ENCODE measurements at places on chromosomes 3 and 15.

- DNase-seq, result no peak
Measured at GRCh38 chr3:27485866-27486265, 1.7 kb upstream of the SLC4A7 start.

GRCh38 chr3:134388788-134389485 lies 14.7 kb upstream of the AMOTL2 start:
- no peak for DNase-seq

- no peak for DNase-seq
Measured at GRCh38 chr15:61892140-61892539, 168.1 kb downstream of the VPS13C start.

DNA sequence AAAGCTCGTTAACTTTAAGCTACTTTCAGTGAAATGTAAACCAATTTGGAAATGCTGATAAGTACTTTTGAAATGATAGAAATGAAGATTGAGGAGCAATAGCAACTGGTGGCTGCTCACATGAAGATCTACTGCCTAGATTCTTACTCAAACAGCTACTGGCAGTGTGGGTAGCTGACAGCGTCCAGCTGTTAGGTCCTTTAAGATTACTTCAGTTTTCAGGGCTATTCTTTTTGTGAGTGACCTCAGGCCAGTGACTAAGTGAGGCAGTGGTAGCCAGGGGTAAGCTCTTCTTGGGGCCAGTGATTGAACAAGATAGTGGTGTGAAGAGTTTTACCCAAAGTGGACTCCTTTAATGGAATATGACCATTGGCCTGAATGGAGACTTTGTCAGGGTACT lies 41.3 kb downstream of the NECTIN3 start:
- no peak for DNase-seq

GRCh38 chr15:74369084-74369745 lies 1.8 kb upstream of the CYP11A1 start:
- DNase-seq, result no peak

- DNase-seq, result no peak
Measured at GRCh38 chr3:13811614-13812013, 68.3 kb downstream of the WNT7A start.

GRCh38 chr3:134330883-134331810 lies 43.1 kb downstream of the AMOTL2 start:
- no peak for DNase-seq

DNA sequence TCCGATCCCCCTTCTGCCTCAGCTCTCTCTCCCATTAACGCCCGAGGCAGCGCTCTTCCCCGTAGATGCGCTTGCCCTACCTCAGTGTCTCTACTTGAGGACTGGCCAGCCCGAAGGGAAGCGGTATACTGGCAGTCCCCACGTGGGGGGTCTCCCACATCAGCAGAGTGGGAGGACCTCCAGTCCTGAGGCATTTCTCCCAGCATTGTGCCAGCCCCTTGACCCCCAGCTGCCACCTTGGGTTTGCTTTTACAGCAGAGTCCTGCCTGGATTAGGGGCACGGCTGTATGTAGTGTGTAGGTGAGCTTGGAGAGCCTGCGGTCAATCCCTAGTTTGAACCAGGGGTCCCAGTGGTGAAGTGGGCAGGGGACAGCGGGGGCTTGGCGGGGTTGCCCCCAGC lies 767 bp downstream of the SEMA3F start:
- no peak for DNase-seq

DNA sequence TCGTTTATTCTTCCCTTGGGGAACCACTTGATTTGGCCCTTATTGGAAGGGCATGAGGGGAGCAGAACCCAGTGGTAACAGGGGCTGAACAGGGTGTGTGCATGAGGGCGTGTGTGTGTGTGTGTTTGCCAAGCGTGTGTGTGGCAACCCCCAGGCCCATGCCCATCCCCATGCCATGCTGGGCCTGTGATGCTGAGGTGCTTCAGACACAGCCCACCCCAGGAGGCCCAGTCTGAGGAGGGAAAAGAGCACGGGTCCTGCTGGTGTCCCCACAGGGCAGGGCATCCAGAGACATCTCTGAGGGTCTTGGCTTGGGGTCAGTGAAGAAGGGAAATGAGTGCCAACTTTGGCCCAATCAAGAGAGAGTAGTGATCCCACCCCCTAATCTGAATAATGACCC lies 71.6 kb downstream of the RASGRF1 start:
- no peak for DNase-seq

DNA sequence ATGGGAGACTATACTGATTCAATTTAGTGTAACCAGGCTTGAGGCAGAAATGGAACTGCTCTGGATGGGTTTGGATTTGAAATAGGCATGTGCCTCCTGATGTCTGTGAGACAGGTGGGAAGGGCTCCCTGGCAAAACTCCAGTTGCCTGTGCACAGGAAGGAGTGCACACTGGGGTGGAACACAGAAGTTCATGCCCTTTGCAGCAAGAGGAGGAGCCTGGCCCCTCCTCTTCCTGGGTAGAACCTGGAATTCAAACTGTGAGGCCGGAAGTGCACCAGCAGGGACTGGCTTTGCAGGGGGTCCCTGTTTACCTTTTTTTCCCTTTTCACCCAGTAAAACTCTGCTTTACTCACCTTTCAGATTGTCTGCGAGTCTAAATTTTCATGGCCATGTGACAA lies 99.9 kb downstream of the GMPS start:
- DNase-seq, result no peak

GRCh38 chr3:156483961-156484787 lies 70.7 kb downstream of the SSR3 start:
- peak; percentile 21 for DNase-seq

DNA sequence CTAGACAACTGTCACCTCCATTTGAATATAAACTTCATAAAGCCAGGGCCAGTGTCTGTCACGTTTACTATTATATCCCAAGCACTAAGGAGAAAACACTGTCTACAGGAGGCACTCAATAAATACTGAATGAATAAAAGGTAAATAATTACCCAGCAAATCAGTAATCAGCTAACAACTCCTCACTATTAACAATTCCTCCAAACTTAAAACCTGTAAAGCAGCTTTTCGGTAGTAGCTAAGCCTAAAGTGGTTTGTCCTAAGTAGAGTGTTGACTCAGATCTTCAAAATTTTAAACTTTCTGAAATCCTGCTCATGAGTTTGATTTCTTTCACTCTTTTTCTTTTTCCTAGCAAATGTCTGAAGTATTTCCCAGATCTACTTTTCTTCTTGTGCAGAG lies 39.9 kb downstream of the C3orf80 start:
- no peak for DNase-seq

GRCh38 chr3:179189759-179190158 lies 41.6 kb downstream of the PIK3CA start:
- DNase-seq, result no peak

- no peak for DNase-seq
Measured at GRCh38 chr15:88992216-88992615, 79.0 kb upstream of the MFGE8 start.

DNA sequence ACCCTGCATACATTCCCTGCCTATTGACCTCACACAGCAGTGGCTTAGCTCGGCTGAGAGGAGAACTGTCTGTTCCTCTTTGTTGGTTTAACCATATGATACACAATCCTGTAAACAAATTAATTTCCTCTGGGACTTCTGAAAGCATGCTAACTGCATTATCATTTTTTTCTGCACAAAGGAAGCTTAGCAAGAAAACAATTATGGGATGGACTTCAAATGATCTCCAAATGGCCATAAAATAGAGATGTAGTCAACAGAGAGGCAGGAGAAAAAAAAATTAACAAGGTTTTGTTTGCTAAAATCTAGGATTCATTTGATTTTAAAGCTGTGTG lies 14.4 kb upstream of the TMC3 start:
- DNase-seq, result no peak

GRCh38 chr3:122982216-122983185 lies 45.1 kb downstream of the SEMA5B start:
- DNase-seq, result no peak

DNA sequence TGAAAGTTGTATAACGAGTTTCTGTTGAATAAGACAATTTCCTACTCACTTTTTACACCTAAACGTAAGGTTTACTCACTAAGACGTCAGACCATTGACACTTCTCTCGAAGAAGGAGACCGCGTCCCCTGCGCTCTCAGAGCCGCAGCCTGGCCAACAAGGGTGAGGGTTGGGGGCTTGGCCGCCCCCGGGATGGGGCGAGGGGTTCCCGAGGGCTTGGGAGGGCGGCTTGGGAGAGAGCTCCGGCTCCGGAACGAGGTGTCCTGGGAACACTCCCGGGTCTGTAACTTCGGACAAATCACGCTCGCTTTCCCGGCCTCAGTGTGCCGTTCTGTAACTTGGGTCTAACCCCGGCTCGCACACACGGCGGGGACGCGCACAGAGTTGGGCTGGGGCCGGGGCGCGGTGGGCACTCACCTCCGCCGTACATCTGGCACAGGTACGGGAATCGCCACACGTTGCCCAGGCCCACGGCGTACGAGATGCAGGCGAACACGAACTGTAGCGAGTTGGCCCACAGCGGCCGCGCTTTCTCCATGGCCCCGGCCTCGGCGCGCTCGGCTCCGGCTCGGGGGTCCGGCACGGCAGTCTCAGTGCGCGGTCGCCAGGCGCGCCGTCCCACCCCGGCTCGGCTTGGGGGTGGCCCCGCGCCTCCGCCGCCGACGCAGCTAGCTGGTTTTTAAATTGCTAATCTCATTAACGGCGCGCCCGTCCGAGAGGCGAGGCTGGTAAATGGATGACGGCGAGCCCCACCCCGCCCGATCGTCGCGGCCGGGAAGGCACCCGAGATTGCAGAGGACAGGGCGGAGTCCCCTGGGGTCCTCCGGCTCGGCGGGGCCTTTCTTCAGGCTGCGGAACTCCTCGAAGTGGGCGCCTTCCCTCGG lies at the start of gene SLC6A20:
SLC6A20 (minus strand) TSS at position 655 of the 884 bp plus-strand sequence; CDS start at position 538, 117 bp downstream.
- peak; percentile 51 for DNase-seq

DNA sequence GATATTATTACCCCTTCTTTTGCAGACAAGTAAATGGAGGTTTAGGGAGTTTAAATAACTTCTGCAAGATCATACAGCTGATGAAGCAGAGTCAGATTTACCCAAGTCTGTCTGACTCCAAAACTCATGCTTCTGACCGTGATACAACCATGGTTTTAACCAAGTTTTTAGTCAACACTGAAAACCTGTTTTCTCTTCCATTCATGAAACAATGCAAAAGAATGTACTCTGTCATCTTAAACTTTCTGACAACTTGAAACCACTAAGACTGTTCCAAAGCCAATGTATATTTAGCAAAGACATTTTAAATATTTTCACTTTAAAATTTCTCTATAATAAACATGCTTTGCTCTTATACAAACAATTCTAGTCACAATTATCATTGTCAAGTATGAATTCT lies 77.0 kb upstream of the RBMS3 start:
- no peak for DNase-seq

- no peak for DNase-seq
Measured at GRCh38 chr3:84724877-84725276, 233.9 kb upstream of the CADM2 start.

DNA sequence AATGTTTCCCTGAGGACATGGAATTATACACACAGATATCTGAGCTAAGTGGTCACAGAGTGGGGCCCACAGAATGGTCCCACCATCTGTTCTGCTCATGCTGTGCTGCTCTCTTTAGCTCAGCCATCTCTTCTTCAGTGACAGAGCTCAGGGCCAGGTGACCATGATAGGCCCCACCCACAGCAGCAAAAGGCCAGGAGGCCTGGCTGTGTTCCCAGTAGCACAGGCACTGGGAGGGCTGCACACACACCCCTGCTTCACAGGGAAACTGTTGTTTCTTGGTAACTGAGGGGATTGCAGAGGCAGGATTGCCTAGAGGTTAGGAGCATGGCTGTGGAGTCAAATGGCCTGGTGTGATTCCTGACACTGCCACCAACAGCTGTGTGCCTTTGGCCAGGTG lies 4.8 kb upstream of the FBXW12 start:
- DNase-seq, result no peak

GRCh38 chr15:101407439-101407838 lies 82.1 kb downstream of the PCSK6 start:
- DNase-seq, result peak; percentile 71

DNA sequence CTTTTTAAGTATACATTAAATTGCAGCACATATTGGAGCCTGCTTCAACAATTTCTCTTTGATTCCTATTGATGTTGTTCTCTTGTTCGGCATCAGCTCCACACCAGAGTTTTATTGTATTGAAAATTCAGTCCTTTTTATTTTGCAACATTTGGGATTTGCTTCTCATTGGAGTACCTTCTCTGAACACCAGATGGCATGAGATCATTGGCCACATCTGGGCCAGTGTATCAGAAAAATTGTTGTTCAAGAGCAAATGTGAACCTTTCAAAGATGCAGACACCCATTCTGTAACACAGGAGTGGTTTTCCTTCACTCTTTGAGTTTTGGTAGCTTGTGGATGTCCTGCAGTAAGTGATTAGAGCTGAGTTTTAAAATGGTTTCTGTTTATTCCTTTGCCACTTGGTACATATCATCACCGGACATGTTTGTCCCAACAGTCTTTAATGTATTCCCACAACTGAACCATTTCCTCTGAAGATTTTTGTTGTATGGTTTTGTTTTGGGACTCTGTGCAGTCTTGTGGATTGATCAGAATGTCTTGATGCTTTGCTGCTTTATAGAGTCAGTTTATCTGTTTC lies 96.1 kb downstream of the MCTP2 start:
- DNase-seq, result peak; percentile 23

DNA sequence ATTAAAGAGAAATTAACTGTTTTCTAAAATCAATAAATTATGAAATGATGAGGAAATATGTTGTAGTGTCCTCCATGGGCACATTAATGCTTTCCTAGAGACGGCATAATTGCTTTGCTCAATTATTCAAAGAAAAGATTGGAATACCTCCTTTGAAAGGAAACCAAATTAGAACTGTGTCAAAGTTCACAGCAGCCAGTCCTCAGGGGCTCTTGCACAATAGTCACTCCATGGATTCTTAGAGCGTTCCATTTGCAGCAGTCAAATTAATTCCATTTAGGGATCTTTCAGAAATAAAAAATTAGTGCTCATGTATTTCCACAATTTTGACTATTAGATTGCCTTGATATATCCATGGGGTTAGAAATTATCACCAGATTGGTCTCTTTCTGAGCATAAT lies 841.6 kb upstream of the DPPA4 start:
- no peak for DNase-seq

- no peak for DNase-seq
Measured at GRCh38 chr3:28239108-28239507, 2.3 kb upstream of the CMC1 start.

GRCh38 chr3:159038405-159038804 lies 236.6 kb downstream of the MFSD1 start:
- DNase-seq, result no peak

- peak; percentile 55 for DNase-seq
Measured at GRCh38 chr3:112043621-112044201, 9.2 kb downstream of the TMPRSS7 start.

DNA sequence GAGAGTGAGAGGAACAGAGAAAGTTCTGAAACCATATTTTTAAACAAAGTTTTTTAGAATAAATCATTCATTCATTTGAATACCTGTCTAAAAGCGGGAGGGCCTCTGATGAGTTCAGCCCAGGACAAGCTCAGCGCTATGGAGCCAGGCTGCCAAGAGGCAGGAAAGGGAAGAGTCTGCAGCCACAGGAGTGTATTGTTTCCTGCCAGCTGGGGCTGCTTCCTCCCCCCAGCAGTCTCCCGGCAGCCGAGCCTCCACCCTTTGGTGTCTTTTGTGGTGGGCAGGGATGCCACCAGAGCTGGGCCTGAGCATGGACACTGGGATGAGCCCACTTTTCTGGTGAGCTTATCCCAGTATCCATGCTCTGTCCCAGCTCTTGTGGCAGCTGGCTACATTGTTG lies 199.5 kb upstream of the TPRG1 start:
- no peak for DNase-seq
